ENCODE measurements at places on chromosomes 12 and 14.

DNA sequence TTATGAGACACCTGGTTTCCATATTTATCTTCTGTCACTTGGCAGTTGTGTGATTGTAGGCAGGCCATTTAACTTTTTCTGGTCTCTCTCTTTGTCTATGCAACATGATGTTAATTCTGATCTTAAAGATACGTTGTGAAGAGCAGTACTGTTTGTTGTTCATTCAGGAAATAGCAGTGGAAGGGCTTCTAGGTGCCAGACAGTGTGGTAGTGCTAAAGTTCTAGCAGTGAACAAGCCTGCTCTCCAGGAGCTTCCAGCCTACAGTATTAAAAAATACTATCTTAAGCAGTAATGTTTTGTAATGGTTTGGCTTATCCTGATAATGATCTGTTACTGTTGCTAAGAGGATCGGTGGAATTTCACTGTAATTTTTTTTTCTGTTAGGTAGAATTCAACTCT is 15.2 kb downstream of the NAA30 start:
- no peak for DNase-seq

DNA sequence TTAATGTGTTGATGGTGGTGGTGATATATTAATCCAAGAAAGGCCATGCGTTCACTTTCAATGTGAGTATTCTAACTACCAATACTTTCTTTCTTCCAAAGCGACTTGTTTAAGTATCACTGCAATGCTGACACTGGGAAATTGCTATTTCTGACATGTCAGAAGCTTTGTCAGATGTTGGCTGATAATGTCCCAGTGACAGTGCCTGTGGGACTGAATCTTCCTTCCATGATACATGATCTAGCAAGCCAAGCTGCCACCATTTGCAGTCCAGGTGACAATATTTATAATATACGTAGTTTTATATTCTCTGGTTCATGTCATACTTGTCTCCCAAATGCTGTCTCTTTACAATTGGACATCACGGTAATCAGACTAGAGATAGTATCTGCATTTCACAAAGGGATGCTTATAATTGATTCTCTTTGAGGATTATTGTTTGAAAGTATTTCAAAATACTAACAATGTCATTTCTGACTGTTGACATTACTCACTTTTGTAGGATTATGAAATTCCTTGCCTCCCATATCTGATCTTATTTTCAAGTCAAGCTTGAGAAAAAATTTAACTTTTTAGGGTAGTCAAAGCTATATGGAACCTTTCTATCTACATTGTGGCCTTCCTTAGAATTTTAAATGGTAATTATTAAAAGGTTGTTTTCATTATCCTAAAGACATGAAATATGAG is 57.3 kb downstream of the KNTC1 start:
- no peak for DNase-seq

DNA sequence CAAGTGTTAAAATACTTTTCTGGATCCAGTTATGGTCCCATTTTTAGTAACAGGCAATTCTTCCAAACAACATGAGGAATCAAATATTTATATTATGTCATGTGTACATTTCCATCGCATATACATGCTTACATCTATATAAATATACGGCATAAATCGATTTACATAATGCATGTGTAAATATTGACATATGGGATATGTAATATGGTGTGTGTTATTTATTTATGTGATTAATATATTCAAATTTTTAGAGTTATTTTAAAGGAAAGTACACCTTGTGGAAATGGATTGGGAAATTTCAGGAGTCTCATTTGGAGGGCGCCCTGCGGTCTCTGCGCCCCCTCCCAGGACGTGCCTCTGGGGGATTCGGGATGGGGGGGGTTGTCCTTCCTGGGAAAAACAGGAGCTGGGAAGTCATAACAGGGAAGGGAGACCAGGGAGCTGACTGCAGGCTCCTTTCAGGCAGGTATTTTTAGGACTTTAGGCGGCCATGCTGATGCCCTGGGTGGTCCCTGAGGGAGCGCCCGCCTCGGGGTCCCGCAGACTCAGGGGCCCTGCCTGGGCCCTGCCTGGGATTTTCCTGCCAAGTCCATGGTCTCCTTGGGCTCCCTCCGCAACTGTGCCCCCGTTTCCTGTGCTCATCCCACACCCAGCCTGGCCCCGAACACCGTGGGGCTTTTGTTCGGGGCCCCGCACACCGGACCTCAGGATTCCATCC is 82.7 kb upstream of the SFSWAP start:
- no peak for DNase-seq

GRCh38 chr12:116302166-116303058 is 24.9 kb upstream of the MED13L start:
- no peak for DNase-seq

GRCh38 chr12:107379852-107380567 is 286.7 kb upstream of the CRY1 start:
- no peak for DNase-seq

GRCh38 chr14:99990268-99991170 is 74.7 kb upstream of the EVL start:
- no peak for DNase-seq

DNA sequence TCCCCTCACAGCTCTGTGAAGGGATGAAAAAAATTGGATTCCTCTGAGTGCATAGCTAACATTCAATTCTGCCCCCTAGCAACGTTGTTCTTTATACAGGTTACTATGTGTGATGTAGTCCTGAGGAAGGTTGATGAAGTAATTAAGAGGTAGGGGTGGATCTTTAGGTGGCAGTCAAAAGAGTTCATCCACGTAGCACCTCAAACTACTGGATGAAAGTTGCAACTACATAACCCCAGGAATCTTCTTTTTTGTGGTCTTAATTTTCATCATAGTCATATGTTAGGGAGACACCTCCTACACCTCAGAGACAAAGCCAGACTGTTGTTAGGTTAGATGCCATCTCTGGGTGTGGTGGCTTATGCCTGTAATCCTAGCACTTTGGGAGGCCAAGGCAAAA is 10.2 kb upstream of the NFE2 start:
- no peak for DNase-seq

DNA sequence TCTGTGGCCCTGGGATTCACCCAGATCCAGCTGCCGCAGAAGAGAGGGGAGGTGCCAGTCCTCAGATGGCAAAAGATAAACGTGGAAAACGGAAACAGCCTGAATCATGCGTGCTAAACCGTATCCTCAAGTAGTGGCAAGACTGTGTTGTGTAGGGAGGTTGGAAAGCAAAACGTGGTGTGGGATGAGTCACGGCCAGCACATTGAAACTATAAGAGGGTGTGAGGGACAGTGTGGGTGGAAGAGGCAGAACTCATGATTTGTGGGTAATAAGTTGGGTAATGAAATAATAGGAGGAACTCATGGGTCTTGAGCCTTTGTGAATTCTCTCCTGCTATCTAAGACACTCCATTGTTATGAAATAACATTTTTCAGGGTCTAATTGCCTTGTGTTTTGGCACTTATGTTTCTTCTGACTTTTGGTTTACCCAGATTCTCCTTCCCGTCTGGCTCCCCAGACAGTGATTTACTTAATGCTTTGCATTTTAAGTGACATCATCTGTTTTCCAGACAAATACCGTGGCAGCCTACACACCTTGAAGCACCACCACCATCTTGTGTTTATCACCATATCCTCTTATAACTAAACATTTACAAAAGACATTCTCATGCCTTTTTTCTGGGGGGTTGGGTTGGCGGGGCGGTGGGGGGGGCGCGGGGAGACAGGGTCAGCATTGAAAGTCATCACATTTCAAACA is 62.3 kb upstream of the PTCSC3 start:
- no peak for DNase-seq

DNA sequence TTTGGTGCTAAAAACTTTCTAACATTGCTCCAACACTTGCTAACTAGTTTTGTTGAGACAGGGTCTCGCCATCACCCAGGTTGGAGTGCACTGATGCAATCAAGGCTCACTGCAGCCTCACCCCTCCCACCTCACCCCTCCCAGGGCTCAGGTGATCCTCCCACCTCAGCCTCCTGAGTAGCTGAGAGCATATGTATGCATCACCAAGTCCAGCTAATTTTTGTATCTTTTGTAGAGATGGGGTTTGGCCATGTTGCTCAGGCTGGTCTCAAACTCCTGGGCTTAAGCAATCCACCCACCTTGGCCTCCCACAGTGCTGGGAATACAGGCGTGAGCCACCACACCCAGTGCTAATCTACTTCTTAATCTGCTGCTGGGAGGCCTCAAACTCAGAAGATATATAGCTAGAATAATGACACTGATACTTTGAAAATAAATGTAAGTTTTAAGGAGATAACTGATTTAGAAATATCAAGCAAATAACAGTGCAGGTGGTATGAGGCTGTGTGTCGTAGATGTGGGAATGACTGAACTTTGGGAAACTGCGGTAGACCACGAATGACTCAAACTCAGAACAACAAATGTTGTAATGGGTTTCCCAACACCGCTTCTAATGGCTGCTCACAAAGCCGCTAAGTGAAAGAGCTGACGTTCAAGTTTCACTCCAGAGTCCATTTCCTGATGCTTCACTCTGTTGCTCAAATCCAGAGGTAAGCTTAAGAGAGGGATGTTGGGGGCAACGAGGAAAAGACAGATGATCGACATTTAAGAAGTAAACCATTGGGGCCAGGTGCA is 10.0 kb downstream of the TMCC3 start:
- DNase-seq = no peak

DNA sequence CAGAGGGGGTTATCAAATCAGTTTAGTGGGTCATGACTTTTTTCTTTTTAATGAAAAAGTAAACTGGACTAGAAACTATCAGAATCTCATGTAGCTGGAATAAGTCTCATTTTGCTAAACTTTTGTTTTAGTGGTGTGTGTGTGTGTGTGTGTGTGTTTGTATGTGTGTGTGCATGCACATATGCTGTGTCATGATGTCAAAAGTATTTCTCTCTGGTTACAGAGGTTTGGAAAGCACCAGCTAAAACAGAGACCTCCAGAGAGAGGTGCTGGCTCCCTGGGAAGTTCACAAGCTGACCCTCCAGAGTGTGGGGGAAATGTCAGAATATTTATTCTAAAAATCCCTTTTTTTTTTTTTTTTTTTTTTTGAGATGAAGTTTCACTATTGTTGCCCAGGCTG is 114.7 kb downstream of the LGMN start:
- no peak for DNase-seq

GRCh38 chr14:59117754-59118528 is 70.5 kb upstream of the DAAM1 start:
- DNase-seq = no peak

DNA sequence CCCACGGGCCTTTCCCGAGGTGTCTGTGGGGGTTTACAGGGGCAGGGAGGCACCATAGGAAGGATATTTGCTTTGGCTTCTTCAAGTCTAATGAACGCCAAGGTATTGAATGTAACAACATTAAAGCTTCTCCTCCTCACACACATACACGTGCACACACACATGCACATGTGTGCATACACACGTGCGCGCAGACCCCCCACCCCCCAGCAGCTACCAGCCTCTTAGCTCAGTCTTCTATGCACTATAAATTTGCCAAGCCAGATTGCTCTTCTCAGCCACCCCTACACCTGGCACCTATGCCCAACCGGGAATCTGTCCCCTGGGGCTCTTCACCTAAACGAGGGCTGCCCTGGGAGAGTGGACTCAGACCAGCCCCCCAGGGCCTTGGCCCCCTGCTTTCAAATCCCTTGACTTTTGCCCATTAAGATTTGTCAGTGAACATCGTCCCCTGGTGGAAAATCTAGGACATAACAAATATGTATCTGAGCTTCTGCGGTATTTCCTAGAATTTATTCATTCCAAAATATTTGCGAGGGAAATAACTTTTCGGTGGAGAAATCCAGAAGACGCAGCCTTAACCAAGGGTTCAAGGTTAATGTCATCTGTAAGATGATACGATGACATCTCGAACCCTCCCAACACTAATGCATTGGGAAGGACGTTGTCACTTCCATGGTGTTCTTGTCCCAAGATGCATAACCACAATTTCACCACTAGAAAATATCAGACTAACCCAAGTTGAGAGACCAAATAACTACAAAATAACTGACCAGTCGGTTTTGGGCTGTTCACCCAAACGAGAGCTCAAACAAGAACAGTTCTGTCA is 330.4 kb downstream of the MED13L start:
- no peak for DNase-seq

GRCh38 chr14:94998685-94999084 is 158.6 kb downstream of the DICER1 start:
- no peak for DNase-seq

DNA sequence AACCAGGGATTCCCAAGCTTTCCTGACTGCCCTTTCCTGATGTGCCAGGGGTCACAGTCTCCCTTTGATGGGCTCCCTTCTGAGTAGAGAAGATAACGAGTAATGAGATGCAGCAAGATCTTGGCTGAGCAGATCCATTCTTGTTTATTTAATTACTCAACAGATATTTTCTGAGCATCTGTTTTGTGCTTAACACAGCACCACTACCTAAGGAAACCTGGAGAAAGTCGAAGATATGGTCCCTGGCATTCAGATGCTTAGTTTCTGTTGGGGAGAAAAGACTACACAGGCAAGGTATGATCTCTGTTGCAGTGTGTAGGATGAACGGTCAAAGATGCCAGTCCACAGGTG is 3.9 kb downstream of the AJUBA start:
- DNase-seq = no peak

GRCh38 chr12:57518920-57519795 is 1.2 kb downstream of the DDIT3 start:
- DNase-seq = no peak

DNA sequence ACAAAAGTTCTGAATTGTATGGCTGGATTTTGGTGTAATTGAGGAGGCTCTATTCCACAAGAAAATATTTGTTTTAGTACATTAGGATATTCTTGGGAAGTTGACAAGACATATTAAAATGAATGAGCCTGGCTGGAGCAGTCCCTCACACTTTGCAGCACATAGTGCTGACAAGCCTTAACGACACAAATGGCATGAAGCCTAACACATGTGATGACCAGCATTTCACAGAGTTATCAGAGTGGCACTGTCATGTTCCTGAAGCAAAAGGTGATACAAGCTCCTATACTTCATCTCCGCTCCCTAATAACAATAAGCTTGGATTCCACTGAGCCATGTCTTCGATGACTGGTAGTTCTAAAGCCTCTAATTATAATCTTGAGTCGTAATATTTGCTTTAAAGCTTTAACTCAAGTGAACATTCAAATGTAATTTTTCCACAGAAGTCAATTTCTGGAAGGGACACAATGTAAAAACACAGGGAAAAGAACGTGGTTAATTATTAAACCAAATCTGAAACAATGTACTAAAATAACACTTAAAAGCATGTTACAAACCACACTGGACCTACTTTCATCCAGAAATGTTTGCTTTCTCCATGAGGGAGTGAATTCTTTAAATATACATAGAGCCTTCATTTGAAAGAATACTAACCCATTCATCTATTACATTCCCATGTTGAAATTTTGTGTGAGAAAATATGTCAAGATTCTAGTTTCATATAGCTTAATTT is 49.6 kb downstream of the GRIP1 start:
- no peak for DNase-seq

DNA sequence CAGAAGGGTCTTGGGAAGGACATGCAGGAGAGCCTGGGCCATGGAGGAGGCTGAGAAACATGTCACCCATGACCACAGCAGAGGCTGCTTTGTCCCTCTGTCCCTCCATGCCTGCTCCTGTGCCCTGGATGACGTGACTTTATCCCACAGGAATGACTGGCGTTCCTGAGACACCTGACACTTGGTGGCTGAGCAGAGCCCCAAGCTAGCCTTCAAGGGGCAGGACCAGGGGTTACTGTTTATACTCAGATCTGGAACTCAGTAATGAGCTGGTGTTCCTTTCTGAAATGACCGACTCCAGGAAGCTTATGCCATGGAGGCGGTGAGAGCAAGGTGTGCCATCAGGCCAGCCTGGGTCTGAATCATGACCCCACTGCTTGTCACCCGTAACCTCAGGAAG is 44.2 kb downstream of the ZFP36L1 start:
- DNase-seq = no peak
